ENCODE measurements at places on chromosomes 7 and 10.

- peak; percentile 65 for DNase-seq
Measured at GRCh38 chr10:120948889-120949608, 97.9 kb downstream of the WDR11 start.

- DNase-seq, result no peak
Measured at GRCh38 chr7:101557978-101558741, 70.9 kb downstream of the MYL10 start.

GRCh38 chr10:2019281-2019680 is 282.0 kb upstream of the ADARB2 start:
- no peak for DNase-seq

DNA sequence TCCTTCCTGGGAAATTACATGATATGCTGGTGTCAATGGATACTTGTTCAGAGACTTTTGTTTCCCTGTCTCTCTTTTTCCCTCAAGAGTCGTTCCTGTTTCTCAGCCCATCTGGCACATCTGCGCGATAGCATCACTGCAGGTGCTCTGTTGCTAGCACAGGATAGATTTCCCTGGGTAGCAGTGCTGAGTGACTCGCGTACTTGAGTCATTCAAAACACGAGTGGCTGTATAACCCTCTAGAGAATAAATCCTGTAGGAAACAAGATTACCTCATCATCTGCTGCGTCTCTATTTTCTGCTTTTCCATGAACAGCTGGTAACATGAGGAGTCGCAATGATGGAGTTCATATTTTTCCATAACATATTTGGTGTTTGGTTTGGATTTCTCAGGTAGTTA is 452.0 kb upstream of the FZD8 start:
- DNase-seq, result no peak

DNA sequence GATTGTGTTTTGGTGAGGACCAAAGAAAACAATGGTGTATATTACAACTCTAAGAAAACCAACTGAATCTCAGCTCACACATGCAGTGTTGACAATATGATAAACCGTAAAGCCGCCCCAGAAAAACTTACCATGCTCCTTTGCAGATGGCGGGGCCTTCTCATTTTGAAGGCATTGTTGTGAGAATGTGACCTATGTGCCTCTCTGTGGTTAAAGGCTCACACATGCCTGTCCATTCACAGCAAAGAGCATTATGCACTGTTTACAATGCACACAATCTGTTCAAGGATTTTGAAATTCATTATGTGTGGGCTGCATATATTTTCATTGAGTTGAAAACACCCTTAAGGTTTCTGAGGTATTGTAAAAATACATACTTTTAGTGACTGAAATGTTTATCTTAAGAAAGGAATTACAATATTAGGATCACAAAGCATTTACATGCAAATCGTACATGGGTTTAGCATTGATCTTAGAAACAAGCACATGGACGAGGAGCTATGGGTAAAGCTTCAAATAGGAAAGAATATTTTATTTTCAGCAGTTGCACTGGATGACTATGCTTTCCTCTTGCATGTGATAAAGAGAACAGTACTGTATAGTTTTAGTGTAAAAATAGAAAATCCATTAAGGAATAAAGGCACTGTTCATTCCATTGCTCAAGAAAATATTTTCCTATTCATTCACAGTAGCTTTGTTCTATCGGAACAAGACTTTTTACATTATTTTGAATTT is 334.3 kb downstream of the ARL4A start:
- no peak for DNase-seq

DNA sequence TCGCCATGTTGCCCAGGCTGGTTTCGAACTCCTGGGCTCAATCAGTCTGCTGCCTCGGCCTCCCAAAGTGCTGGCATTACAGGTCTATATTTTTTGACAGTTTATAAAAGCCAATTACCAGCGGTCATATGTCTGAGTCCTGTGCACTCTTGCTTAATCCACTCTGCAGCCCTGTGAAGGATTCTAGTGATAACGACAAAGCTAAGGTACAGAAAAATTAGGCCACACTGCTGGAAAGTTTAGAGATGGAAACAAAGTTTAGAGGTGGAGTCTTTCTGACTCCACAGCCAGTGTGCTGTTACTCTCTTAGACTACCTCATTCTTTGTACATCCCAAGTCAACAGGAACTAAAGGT is 707 bp downstream of the PTER start:
- no peak for DNase-seq

- DNase-seq, result peak; percentile 77
Measured at GRCh38 chr7:2512179-2512661, 7.4 kb upstream of the LFNG start.

GRCh38 chr7:35738889-35739288 is 44.0 kb upstream of the HERPUD2 start:
- no peak for DNase-seq

- no peak for DNase-seq
Measured at GRCh38 chr10:110566472-110567200, 859 bp upstream of the SMC3 start.

DNA sequence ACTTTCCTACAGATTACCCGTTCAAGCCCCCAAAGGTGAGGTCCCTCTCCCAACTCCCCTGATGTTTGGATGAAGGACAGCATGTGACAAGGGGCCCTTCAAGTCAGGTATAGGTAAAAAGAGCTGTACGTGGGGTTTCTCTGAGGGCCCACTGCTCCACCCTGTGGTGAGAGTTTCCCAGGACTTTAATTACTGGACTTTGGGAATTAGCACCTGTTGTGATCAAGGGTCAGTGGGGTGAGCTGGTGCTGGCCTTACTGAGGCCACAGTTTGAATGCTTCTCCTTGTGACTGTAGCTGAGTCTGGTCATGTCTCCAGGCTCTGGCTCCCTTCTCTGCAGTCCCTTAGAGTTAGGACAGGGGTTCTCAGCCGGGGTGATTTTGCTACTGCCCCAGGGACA is 16.8 kb downstream of the UBE2D4 start:
- no peak for DNase-seq

- DNase-seq, result no peak
Measured at GRCh38 chr10:122678266-122678665, 21.4 kb downstream of the C10orf120 start.
